ENCODE measurements at places on chromosomes 3 and 15.
A peak's percentile ranks its signal among the peaks of the same experiment; 100 is the strongest.

DNA sequence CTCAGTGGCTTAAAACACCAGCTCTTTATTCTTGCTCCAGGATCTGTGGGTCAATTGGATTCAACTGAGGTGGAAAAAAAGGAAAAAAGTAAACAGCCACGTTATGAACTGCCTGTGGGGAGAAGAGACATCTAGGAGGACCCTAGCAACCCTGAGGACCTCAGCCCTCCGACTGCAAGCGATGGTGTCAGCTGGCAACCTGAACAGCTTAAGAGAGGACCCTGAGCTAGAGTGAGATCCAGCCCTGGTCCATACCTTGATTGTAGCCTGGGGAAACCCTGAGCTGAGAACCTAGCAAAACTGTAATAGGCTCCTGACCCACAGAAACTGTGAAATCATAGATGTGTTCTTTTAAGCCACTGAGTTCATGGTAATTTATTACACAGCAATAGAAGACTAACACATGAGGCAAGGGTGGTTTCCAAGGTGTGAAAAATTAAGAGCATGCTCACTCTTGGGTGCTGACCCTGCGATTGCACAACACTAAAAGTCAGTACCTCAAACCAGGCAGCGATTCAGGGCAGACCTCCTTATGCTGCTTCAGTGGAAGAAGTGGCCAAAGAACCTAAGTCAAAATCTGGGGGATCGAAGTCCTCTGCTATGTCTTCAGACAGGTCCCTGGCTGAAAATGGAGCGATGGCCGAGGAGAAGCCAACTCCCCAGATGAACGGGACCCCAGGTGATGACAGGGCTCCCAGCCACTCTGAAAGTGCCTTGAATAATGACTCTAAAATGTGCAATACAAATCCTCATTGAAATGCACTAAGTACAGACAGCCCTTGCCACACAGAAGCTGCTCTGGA lies 57.7 kb downstream of the GASK1A start:
- DNase-seq: no peak

DNA sequence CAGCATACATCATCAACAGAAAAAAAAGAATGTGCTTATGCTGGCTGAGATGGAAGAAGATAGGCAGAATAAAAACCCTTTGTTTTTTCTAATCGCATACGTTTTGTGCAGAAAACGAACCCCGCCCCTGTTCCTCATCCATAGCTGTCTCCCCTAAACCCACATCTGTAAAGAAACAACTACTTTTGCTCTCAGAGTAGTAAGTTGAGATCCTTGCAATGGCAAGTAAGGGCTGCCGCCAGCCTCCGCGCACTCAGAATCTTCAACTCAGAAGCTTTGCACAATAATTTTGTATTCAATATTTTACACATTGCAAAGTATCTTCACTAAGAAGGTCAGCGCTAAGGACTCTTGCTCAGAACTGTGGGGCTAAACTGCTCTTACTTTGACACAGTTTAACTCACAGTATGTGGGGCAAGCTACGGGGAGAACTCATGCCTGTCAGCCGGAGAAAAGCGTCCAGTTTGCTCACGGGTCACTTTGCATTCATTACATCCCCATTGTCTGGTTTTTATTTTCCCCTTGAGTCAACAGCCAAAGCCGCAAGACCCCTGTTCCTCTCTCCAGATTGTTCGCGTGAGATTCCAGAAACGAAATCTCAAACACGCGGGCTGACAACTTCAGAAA lies 1.0 kb downstream of the LYSMD4 start:
- DNase-seq: no peak

- no peak for DNase-seq
Observed at GRCh38 chr3:111326144-111326995, 215.6 kb upstream of the CD96 start.

DNA sequence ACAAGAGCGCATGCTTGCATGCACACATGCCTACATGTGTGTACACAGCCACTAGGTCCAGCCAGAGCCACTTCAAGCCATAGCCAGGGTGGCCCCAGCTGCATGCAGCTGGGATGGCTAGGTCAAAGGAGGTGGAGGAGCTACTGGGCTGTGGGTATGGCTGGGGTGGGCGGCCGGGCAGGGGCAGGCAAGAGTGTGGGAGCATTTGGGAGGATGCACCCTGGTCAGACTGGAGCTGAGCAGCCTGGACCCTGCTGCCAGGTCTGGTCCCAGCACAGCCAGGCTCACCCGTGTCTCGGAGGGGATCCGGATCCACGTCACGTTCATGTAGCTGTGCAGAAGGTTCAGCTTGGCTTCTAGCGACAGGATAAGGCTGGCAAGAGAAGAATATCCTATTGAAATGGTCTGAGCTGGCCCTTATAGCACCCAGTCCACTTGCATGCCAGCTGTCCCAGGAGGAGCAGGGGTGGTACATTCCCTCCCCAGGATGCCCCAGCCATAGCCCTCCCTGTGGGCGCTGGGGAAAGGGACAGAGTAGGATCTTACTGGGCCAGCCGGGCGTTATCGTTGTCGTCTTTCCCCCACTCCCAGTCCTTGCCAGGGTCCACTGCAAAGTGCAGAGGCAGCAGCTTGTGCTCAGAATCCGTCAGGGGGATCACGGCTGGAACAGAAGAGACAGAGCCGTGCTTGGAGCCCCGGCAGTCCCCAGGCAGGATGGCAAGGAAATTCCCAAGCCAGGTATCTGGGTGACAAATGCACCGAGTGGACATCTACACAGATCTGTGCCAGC lies 160.5 kb downstream of the KLF13 start:
- no peak for DNase-seq

DNA sequence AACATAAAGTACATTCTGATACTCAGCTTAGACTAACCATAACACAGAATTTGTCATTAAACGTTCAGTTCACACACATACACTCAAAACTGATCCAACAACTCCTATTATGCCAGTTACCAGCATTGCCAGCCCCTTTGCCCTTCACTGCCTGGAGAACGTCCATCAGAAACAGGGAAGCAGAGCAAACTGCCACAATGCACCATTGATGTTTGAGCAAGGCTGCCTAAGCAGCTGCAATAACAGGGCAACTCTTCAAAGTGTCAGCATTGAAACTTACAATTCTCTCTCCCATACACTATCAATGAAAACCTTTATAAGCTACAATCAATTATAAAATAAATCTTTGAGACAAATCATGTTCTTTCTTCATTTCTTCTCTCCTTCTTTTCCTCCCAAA lies 85.1 kb downstream of the ZBTB20 start:
- DNase-seq: peak; percentile 66

Data from nucleus accumbens (tissue), 56 donors.